Caudate nucleus (tissue), 63 donors: ENCODE measurements at places on chromosomes 13 and 19.

DNA sequence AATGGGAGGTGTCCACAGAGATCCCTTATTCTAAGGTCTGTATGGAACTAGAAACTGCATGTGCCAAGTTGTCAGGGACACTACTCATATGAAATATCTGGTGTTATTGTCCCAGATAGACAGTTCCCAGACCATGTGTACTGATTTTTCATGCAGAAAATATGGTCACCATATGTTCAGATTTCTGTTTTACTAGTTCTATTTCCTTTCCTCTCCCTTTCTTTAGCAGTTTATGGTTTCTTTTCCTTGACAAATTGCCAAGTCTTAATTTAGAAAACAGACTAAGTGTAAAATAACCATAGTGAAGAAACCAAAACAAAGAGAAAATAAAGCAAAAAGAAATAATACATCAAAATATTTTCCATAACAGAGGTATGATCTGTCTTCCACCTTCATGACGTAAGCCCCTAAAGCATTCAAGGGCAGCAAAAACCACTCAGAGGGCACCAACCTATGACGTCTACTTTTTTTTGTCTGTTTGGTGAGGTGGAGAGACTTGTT is 248.5 kb downstream of the KCTD12 start:
- no peak for DNase-seq

- DNase-seq, result no peak
These were observed 2.8 kb downstream of the MYADM start for GRCh38 chr19:53870485-53870844.

DNA sequence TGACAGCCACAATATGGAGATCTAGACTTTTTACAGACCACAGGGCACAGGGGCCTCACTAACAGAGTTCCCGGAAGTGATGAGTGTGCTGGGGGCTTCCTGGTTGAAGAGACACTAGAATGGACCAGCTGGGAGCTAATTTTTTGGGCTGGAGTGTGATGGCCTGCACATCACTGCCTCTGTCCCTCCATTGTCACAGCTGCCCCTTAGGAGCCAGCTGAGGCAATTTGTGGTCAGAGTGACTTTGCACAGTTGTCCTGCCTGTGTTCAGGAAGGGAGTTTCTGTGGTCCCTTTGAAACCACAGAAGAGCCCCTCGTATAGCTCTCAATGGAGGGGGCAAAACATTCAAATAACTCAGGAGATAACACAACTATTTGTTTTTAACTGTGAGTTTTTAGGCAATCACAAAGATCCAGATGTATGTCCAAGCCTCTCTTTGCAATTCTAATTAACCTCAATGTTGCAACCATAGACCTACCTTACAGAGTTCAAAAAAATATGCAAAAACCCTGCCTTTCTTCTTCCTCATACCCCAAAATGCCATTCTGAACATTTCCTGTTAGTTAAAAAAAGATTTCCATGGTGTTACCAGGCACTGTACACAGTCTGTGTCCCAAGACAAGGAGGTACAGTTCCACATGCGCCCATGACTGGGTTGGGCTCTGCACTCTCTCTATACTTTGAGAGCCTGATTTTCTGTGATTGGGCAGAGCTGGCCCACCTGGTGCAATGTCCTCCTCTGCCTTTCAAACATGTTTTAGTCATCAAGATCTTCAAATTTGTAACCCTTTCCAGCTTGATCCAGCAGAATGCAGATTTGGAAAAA is 2.4 kb downstream of the ALOX5AP start:
- DNase-seq, result no peak

DNA sequence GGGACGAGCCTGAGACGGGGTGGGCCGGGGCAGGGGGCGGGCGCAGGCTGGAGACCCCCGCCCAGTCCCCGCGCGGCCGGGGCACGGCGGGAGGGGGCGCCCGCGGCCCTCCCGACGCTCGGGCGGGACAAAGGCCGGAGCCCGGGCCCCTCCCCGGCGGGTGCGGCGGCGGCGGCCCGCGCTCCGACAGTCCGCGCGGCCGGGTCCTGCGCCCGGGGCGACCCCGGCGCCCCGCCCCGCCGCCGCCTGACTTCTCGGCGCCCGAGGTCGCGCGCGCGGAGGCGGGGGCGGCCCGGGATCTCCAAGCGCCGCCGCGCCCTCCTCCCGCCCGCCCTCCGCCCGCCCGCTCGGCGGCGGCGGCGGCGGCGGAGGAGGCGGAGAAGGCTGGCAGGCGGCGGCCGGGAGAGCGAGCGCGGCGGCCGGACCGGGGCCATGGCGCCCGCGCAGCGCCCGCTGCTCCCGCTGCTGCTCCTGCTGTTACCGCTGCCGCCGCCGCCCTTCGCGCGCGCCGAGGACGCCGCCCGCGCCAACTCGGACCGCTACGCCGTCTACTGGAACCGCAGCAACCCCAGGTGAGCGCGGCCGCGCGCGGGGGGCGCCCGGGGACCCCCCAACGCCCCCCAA is at the start of gene EFNA2:
Gene EFNA2 (plus strand): TSS at position 137 of the 624 bp plus-strand sequence. CDS start 296 bp downstream, at position 433.
- no peak for DNase-seq

- no peak for DNase-seq
These were observed 491.0 kb downstream of the FGF9 start for GRCh38 chr13:22161871-22162270.
